RKO (cell line): ENCODE measurements at places on chromosomes 12 and 14.
A peak's percentile ranks its signal among the peaks of the same experiment; 100 is the strongest.

DNA sequence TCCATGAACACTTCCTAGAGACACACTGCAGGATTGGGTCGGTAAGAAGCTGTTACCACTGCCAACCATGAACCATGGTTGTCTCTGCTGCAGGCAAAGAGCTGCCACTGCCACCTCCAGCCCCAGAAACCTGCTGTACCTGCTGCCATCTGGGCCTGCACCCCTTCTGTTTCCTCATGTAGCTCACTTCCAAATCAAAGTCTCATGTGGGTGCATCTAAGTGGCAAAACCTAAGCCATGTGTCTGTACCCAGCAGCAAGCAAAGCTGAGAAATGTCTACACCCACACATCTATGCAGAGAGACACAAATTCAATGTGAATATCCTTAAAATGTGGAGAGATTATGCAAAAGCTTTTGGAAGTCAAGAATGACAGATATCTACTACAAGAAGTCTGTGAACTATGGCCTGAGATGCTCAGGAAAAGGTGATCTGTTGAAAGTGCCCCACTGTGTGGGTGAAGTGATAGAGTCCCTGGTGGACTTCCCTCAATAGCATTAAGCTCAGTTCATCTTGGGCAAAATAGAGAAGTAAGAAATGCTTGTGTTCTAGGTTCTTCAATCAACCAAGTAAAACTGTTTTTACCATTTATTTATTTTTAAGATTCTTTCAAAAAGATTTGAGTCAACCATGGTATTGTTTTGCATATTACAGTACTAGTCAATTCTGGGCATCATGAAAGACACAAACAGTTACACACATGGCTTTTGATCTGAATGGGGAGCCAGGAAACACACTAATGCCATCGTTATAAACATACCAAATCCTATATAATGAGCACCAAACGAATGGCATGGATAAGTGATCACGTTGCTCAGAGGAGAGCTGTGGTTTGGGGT lies 64.4 kb downstream of the FOS start:
- no peak for DNase-seq

DNA sequence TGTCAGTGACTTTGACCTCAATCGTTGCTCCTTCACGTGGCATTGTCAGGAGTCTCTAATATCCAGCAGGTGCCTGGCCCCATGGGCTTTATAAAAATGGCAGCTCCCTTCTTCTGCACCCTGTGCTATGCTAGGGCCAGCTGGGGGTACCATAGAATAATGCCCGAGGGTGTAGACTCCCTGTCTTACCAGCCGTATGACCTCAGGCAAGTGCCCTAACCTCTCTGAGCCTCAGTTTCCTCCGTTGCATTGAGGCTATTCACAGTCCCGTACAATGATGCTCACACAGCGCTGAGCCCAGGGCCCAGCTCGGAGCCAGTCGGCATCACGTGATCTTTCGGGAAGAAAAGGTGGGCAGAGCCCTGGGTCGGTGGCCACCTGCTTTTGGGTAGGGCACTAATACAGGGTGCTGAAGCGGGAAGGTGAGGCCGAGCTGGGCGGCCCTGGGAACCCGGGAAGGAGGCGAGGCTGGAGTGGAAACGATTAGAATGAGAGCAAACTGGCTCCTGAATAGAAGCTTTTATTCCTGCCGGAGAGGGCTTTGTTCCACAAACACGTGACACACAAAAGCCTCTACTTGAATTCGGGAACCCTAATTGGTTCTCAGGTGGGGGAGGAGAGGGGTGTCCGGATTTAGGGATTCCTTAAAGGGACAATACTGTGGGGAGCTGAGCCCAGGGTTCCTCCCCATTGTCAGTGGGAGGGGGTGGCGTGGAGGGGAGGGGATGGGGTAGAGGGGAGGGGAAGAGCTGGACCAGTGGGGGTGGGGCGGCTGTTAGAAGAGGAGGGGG lies 19.9 kb upstream of the MSI1 start:
- no peak for DNase-seq

- no peak for DNase-seq
Measured at GRCh38 chr12:4041187-4041885, 168.1 kb upstream of the PARP11 start.

DNA sequence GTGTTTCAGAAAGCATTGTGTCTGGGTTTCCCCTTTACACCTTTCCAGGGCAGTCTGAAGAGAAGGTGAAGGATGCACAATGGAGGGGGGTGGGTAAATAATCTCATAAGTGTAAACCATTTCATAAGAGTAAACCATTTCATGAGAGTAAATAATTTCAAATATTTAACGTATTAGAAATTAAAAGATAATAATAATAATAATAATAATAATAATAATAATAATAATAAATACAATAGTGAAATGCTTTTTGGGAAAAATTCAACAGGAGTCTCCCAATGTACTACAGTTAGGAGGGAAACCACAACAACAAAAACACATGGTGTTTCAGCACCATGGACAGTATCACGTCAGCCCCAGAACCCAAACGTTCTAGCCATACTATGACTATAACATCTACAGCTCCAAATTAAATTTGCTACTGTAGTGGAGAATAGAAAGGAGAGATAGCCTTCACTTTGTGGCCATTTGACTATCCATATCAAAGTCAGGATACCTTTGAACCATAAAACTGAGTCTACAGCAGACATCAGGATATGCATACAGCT lies 691.8 kb downstream of the BCL11B start:
- DNase-seq: peak; percentile 24

- DNase-seq: no peak
Measured at GRCh38 chr12:5985471-5985870, 40.4 kb upstream of the ANO2 start.

GRCh38 chr12:11902525-11902875 lies 168.2 kb upstream of the BCL2L14 start:
- DNase-seq: no peak
